Fibroblast of skin of scalp (primary cell): ENCODE measurements at places on chromosomes 6 and 20.

DNA sequence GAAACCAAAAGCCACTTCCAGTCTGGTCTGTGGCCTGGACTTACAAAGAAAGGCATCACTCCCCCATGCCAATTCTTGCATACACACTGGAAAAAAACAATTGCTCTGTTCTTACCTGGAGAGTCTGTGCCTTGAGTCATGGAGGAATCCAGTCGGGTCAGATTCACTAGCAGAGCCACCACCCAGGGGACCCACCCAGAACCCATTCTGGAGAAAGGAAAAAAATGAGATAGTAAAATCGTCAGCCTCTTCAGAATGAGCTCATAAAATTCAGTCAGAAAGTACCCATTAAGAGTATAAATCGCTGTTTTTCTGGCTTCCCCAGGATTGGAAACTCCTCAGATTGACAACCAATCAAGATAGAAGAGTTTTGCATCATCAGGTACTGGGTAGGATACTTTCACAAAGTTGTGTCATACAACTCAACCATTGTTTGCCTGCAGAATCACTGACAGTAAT, at the start of gene HLA-DOB:
Gene HLA-DOB, minus strand, starts transcription at position 257 of the 459 bp plus-strand sequence. Its CDS starts 51 bp downstream, at position 206.
- DNase-seq: no peak

GRCh38 chr6:111114482-111114881, 27.2 kb downstream of the SLC16A10 start:
- peak; percentile 13 for DNase-seq

- no peak for DNase-seq
Observed at GRCh38 chr6:142174703-142175102, 27.6 kb downstream of the VTA1 start.

DNA sequence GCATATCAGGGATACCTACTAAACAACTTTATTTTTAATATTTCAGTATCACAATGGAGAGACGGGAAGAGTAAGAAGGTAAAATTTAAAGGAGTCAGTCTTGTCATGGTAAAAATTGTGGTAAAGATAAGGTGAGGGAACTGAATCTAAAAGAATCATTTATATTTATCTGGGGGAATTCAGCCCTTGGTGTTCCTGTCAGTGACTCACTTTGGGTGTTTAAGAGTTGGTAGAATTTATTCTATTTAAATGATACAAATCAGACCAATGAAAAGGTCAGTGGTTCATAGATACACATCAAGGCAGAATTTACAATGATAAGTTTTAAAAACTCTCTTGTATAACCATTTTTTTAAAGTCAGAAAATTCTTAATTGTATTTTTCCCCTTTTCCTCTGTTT, 164.4 kb downstream of the CDKAL1 start:
- no peak for DNase-seq

- DNase-seq: no peak
Observed at GRCh38 chr20:210809-211502, 16.1 kb upstream of the DEFB129 start.

DNA sequence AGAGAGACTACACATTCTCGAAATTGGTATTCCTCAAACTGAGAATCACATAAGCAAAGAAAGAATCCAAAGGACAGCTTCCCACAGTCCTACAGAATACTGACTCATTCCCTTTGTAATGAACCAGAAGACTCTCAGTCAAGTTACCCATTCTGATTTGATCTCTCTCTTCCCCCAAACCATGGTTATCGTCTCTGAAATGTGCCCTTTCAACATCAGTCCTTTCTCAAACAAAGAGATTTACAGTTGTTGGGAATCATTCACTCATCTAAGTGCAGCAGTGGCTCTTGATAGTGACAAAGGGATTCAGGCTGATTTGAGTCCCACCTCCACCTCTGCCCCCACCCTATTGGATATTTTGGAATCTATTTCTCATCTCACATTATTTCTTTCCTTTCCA, 15.0 kb upstream of the RSPO3 start:
- no peak for DNase-seq

- DNase-seq: peak; percentile 32
Observed at GRCh38 chr6:47112317-47112716, 70.2 kb upstream of the ADGRF1 start.

GRCh38 chr20:3121271-3121911, 36.9 kb upstream of the AVP start:
- no peak for DNase-seq

- DNase-seq: no peak
Observed at GRCh38 chr6:166084951-166085350, 82.7 kb downstream of the TBXT start.

DNA sequence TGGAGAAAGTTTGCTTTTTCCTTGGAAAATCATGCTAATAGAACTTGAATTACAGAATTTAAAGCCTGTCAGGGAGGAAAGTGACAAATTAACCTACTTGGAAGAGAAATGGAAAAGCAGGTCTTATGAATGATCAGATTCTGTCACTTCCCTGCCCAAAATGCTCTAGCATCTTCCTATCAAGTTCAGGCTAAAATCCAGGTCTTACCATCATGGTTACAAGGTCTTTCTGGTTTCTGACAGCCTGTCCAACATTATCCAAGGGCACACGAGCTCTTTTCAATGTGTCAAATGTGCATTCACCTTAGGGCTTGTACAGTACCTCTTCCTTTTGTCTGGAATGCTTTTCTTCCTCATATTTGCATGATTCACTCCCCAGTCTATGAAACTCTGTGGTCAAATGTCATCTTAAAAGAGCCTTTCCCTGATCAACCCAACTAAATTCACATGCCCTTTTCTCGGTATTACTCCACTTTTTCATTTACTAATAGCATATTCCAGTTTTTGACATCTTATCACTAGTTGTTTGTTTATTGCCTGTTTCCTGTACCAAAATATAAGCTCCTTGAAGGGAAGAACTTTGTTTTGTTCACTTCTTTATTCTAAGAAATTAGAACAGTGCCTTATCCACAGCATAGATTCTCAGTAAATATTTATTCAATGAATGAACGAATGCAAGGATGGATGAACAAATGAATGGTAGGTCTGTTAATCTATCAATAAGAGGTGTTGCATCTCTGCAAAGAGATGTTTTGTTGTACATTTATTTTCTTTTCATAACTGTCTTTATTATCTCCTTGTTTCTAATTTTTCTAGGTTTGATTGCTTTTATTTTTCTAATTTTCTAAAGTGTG, 139.5 kb downstream of the BCAS1 start:
- DNase-seq: peak; percentile 28

DNA sequence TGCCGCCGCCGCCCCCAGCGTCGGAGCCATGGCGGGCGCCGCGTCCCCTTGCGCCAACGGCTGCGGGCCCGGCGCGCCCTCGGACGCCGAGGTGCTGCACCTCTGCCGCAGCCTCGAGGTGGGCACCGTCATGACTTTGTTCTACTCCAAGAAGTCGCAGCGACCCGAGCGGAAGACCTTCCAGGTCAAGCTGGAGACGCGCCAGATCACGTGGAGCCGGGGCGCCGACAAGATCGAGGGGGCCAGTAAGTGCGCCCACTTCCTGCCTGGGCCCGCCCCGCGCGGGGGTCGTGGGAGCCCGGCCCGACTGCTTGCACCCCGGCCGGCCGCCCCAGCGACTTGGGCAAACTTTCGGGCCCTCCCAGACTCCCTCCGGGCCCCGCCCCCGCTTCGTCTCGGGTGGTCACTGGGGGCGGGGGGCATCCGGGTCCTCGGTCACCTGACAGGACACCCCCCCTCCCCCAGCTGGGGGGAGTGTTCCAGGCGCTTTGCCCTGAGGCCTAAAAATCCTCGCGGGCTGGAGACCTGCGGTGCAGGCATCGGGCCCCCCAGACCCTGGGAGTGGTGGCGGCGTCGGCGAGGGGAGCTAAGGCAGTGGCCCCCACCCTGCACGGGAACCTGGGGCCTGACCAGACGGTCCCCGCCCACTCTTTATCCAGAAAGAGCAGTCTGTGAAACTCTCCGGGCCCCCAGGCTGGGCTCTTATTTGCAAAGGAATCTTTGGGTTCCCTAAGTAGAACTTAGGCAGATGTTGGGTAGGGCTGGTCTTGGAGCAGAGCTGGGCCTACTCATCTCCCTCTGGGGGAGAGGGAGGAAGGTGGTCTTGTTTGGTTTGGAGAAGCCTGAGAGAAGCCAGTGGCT, 501 bp downstream of the PLCG1 start:
- peak; percentile 80 for DNase-seq

GRCh38 chr6:18359237-18359885, 27.8 kb upstream of the RNF144B start:
- no peak for DNase-seq

GRCh38 chr6:136508725-136509392, 41.4 kb downstream of the MAP7 start:
- DNase-seq: no peak

DNA sequence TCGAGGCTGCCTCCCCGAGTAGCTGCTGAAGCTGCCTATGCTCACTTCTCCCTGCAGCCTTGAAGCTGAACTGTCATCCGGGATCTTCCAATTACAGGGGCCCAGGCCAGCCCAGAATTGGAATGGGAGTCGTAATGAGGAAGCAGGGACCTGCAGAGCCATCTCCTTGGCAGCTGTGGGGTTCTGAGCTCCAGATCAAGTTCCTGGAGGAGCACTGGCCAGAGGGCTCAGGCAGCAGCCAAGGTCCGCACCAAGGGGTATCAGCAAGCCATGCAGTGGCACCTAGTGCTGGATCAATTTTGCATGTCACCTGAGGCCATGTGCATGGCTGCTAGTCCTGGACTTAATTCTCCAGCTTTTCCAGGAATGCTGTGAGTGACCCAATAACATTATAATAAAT, 163.2 kb upstream of the TSHZ2 start:
- no peak for DNase-seq

GRCh38 chr6:117601811-117602150, 530 bp downstream of the GOPC start:
- DNase-seq: no peak

- DNase-seq: peak; percentile 70
Observed at GRCh38 chr6:8193541-8193940, 91.2 kb upstream of the EEF1E1 start.

- no peak for DNase-seq
Observed at GRCh38 chr6:45886776-45887175, 128.9 kb downstream of the CLIC5 start.

DNA sequence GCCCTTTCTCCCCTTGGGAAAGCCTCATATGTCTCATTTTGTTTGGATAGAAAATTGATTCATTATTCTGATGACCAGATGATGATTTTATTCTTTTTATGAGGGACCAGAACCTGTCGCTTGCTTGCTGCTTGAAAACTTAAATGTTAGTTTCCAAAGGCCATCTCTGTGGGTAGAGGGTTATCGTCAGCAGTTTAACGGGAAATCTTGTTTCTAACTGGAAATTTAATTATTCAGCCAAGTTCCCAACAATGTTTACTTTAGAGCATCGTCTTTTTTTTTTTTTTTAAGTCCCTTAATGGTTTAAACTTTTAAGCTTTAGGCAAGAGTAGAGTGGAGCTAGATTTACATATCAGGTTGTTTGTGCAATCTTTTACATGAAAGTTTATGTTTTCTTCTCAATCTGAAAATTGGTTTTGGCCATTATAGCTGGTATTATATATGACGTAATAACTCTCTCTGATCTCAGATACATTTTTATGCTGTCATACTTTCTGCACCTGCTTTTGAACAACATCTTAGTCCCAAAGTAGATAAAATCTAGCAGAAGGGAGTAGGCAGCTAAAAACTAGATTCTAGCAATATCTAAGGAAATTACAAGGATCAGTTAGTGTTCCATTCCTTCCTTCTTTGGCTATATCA, 93.9 kb downstream of the FOXO3 start:
- no peak for DNase-seq

GRCh38 chr20:62362991-62363919, 3.9 kb downstream of the LAMA5 start:
- DNase-seq: no peak

- no peak for DNase-seq
Observed at GRCh38 chr6:106976270-106976669, 1.7 kb upstream of the CD24 start.
